ENCODE measurements at places on chromosomes 13 and 19.

DNA sequence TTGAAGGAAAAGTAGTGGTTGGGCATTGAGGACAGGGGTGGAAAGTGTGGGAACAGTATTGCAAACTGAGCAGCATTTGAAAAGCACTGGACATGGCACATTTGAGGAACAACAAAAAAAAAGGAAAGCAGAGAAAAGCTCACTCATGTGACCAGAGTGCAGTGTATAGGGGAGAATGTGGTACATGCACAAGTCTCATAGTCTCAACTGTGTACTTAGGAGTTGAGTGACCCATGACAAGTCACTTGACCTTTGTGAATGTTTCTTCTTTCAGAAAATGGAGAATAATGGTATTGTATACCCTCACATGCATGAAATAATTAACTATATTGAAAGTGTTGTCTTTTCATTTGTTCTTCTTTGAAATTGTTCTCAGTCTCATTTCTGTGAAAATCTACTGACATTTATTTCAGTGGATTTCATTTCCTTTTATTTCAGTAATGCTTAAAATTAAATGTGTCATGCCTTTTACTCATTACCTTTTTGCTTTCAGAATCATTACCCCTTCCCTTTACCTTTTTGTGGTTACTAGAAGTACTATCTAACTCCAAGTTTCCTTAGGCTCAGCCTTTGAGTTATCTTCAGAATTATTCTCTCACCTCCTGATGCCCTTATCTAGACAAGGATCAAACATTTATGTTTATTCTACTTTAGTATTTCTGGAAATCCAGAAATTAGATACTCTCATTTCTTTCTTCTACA is 79.1 kb upstream of the MLNR start:
- no peak for DNase-seq

- DNase-seq, result no peak
Observed at GRCh38 chr19:52898101-52898500, 666 bp upstream of the ZNF320 start.

DNA sequence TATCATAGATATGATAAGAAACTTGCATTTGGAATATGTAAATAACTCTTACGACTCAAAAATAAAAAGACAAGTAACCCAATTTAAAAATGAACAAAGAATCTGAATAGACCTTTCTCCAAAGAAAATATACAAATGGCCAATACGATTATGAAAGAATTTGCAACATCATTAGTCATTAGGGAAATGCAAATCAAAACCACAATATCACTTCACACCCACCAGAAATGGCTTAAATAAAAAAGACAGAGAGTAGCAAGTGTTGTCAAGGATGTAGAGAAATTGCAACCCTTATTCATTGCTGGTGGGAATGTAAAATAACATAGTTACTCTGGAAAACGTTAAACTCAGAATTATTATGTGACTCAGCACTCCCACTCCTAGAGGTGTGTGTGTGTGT is 226.6 kb upstream of the MAB21L1 start:
- no peak for DNase-seq

GRCh38 chr13:74978591-74978990 is 503.4 kb downstream of the TBC1D4 start:
- DNase-seq, result peak; percentile 5

DNA sequence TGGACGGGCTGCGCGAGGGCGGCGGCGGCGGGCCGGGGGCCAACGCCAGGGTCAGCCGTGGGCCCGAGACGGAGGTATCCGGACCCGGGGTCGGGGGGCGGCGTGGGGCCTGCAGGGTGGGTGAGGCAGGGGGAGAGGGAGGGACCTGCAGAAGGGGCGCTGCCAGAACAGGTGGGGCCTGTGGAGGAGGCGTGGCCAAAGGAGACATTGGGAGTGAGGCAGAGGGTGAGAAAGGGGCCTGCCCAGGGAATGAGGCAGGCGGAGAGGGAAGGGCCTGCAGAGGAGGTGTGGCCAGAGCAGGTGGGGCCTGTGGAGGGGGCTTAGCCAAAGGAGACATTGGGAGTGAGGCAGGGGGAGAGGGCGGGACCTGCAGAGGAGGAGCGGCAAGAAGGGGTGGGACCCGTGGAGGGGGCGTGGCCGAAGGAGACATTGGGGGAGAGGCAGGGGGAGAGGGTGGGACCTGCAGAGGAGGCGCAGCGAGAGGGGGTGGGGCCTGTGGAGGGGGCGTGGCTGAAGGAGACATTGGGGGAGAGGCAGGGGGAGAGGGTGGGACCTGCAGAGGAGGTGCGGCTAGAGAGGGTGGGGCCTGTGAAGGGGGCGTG is 4.2 kb downstream of the PRR36 start:
- peak; percentile 84 for DNase-seq

DNA sequence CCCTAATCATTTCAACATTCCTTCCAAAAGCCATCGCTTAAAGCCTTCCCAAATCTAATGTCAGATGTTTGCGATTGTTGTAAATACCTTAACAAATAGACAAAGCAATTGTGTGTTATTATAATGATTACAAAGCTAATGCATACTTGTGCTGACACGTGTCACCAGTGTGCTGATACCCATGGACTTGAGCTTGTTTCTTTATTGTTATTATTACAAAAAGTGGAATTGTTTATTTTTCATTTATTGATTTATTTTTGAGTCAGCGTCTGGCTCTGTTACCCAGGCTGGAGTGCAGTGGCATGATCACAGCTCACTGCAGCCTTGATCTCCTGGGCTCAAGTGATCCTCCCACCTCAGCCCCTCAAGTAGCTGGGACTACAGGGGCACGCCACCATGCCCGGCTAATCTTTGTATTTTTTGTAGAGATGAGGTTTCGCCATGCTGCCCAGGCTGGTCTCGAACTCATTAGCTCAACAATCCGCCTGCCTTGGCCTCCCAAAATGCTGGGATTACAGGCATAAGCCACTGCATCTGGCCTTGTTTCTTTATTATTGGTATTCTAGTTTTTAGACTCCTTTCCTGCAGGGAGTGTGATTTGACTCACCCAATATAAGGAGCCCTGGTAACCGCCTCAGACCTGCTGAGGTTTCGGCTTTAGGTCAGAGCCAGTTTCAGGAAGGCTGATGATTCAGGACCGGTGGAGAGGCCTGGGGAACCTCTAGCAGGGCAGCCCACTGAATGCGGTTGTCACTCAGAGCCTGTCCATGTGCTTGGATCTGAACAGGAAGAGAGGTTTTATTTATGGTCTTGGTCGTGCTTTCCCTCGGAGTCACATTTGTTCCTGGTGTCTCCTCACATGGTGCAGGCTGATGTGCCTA is 2.1 kb upstream of the FBXO17 start:
- DNase-seq, result no peak

DNA sequence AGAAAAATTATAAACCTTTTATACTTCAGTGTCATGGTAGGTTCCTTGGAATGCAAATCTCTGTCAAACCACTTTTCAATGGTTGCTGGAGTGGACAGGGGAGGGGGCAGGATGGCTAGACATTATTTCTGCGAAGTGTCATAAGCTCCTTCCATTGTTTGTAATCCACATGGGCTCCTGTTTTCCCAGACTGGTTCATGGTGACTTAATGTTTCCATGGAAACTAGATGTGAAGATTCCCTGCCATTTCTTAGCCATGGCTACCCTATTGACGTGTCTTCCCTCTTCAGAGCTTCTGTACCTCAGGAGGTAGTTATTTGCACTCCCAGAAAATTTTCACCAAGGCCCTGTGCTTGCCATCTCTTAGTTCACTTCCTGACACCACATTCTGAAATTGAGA is 95.3 kb downstream of the UFM1 start:
- no peak for DNase-seq

DNA sequence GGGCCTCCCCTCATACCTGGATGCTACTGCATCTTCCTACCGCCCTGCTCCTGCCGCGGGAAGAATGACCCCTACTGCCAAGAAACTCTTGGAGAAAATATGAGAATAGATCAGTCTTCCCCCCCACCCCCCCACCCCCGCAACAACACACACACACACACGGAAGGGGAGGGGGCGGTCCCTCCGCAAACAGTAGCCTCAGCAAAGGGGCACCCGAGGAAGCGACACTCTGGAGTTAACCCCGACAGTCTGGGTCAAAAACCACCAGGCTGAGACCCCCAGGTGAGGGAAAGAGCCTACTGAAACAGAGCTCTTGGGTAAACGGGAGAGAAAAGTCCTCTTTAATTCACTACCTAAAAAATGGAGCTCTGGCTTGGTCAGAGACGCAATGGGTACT is 1.2 kb downstream of the MED26 start:
- peak; percentile 38 for DNase-seq

DNA sequence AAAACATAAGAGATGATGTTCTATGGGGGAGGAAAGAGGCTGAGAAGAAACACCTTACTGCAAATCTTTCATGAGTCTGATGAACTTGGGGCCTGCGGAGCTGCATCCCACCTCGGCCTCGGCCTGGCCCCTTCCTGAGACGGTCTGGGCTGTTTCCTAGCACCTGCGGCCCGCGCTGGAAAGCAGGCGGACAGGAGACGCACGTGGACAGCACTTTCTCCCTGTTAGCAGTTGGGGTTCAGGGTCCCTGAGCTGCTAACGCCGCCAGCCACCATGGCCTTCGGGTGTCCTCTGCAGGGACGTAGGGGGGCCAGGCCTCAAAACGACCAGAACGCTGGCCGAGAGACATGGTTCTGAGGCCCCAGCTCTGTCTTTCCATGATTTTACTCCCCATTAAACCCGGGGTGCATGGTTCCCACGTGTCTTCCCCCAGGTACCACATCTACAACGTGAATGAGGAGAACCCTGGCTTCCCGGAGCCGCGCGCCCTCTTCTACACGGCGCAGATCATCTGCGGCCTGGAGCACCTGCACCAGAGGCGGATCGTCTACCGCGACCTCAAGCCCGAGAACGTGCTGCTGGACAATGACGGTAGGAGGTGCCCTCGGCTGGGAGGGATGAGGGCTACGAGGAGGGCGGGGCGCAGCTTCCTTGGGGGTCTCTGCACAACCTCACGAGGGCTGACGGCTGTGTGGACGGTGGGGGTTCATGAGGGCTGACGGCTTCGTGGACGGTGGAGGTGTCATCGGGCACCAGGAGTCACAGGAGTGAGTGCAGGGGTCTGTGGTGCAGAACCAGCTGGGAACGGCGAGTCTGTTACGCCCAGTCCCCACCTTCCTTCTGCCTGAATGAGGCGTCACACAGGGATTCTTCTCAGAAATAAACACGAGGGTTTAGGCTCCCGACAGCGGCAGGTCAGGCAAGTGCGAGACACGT is 4.3 kb downstream of the GRK1 start:
- no peak for DNase-seq

GRCh38 chr19:48103922-48104321 is 6.7 kb downstream of the PLA2G4C start:
- DNase-seq, result no peak

DNA sequence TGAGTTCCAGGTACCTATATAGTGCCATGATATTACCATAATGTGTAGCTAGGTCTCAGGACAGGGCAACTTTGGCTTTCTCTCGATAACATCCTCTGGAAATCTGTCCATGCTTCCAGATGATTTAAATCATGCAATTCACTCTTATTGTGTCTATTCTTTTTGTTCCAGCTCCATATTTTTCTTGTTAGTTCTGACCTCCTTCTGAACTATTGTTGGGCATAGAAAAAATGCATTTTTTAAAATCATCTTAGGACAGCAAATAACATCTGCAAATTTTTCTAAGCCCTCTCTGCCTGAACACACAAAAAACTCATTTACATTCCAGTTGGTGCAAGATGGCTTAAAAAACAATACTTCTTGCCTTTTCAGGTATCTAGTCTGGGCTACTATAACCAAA is 1561.0 kb upstream of the MIR17HG start:
- no peak for DNase-seq

GRCh38 chr19:54551293-54551692 is 22.3 kb upstream of the LILRA2 start:
- no peak for DNase-seq

All from nephron progenitor cell (in vitro differentiated cells).